ENCODE measurements at places on chromosomes 7 and 10.

- DNase-seq = peak; percentile 65
Measured at GRCh38 chr7:157411580-157411979, 74.8 kb downstream of the DNAJB6 start.

GRCh38 chr7:78039790-78040776 is 241.5 kb downstream of the PHTF2 start:
- peak; percentile 73 for DNase-seq

DNA sequence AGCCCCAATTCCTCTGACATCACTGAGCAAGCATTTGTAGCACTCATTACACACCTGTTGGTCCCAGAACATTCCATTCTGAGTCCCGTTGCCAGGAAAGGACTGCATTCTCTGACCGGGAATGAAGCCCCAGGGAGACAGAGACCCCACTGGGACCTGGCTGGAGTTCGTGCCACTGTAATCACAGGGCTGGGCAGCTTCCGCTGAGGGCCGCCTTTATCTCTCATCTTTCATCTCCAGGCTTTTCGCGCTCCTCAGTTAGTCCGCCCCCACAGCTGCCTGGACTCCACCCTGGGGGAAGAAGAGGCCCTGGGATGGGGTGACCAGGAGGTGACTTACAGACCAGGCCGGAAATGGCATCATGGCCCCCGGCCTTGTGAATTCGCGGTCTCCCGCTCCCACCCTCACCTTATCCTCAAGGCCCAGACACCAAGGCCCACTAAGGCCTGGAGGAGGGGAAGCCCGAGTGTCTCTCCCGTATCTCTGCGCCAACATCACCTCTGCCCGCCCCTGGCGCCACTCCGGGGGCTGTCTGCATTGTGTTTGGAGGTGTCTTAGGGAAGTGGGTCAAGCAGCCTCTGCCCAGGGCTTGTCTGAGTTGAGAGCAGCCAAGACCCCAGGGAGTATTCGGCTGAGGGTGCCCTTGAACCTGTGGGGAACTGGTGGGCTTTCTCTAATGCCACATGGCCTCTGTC is 75.4 kb downstream of the PROSER2 start:
- DNase-seq = no peak

DNA sequence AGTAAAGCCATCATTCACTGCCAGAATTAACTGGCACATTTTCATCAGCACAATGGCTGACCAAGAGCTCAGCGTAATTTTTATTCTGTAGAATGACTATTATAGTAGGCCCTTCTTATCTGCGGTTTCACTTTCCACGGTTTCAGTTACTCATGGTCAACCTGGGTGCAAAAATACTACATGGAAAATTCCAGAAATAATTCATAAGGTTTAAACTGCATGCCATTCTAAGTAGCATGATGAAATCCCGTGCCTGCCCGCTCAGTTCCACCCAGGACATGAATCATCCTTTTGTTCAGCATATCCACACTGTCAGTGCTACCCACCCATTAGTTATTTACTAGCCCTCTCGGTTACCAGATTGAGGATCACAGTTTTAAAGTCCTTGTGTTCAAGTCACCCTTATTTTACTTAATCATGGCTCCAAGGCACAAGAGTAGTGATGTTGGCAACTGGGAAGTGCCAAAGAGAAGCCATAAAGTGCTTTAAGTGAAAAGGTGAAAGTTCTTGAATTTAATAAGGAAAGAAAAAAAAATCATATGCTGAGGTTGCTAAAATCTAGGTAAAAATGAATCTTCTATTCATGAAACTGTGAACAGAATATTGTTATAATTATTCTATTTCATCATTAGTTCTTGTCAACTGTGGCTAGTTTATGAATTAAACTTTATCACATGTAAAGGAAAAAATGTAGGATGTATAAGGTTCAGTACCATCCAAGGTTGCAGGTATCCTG is 204.9 kb downstream of the DOCK4 start:
- no peak for DNase-seq

GRCh38 chr10:2953495-2953894 is 113.9 kb upstream of the PFKP start:
- no peak for DNase-seq

DNA sequence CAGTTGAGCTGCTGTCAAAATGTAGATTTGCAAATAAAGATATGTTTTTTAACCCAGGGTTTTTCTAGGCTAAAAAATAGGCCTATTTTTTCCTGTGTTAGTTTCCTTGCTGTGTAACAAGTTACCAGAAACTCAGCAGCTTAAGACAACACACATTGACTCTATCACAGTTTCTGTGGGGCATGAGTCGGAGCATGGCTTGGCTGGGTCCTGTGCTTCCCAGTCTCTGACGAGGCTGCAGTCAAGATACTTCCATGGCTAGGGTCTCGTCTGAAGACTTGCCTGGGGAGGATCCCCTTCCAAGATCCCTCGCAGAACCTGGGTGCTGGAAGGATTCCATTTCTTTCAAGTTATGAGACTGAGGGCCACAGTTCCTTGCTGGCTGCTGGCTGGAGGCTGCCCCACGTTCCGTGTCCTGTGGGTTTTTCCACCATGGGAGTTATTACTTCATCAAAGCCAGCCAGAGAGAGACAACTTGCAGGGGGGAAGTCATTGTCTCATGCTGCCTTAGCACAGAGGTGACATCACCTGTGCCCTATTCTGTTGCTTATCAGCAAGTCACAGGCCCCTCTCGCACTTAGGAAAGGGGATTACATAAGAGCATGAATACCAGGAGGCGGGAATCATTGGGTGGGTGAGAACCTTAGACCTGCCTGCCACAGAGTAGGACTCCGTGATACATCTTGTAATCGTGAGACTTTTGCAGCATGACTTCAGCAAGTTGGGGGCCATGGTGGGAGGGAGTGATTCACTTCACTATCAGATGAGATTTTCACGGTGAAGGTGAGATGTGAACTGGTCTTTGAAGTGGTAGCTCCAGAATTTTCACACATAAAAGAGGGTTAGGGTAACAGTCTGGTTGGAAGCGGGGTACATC is 77.9 kb downstream of the CCNY start:
- DNase-seq = peak; percentile 48
